ENCODE measurements at places on chromosomes 2 and 18.

DNA sequence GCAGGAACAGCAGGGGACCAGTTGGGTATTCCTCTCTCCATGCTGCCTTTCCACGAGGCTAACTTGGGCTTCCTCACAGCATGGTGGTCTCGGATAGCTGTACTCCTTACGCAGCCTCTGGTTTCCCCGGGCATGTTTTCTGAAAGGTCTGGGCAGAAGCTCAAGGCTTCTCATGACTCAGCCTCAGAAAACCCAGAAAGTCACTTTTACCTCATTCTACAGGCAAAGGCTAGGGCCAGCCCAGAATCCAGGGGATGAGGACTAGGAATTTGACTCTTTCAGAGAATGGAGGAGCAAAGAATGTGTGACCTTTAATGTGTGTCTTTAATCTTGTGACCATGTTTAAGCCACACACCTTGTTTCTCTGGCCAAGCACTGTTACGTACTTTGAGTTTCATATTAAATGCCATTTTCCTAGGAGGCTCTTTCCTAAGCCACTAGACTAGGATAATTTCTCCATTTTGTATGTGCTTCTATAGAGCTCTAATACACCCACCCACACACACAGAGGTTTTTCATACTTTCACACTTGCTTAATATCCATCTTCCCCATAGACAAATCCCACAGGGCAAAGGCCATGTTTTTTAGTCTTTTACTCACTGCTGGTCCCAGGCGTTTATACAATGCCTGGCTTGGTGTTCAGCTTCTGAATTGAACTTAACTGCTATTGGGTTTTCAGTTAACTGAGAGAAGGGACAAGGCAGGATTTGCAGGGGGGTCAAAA lies 77.3 kb downstream of the LONRF2 start:
- no peak for DNase-seq

- DNase-seq, result no peak
Observed at GRCh38 chr2:120886534-120887319, 151.1 kb downstream of the GLI2 start.

DNA sequence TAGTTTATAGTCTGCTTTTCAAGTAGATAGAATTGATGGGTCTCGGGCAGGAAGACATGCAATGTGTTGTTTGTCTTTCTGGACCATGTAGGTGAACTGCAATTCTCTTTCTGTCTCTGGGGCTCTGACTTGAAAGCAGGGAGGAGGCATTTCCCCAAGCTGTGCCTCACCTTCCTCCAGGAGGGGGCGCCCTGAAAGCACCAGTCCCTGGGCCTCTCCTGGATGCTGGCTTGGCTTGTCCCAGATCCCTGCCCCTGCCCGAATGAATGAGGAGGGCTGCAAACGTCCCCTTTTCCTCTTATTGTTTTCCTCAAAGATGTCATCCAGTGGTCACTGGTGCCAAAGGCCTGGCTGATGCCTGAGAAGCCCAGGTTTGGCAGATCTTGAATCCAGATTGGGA lies 270.6 kb downstream of the CELF4 start:
- DNase-seq, result no peak

- no peak for DNase-seq
Observed at GRCh38 chr2:129491308-129491707, 488.2 kb upstream of the RAB6C start.

- no peak for DNase-seq
Observed at GRCh38 chr18:10321576-10321975, 132.9 kb upstream of the APCDD1 start.

DNA sequence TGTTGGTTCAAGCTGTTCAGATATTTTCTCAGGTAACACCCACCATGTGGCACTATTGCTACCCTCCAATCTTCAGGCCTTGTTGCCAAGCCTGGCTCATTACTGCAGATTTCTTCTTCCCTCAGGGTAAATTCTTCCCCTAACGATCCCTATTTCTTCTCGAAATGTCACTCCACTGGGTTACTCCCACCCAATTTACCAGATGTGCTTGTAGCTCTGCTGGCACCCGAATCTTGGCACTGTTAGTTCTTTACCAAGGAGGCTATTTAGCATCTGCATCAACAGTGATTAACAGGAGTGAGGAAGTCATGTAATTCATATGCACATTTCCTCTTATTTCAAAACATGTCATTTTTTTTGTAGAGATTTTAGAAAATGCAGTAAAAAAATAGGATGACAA lies 217.1 kb upstream of the CYRIA start:
- no peak for DNase-seq

DNA sequence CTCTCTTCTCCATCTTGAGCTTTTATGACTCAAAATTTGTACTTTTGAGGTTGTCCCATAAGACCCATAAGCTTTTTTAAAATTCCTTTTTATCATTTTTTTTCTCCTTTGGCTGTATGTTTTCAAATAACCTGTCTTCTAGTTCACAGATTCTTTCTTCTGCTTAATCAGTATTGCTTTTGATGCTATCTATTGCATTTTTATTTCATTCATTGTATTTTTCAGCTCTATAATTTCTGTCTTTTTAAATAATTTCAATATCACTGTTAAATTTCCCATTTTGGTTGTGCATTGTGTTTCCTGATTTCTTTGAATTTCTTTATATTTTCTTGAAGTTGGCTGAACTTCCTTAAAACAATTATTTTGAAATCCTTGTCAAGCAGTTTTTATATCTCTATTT lies 4.8 kb upstream of the XDH start:
- DNase-seq, result no peak

Data from fibroblast of skin of left quadriceps (primary cell).